Activated T-cell treated with anti-CD3 and anti-CD28 coated beads for 4 hours (primary cell): ENCODE measurements at places on chromosomes 5 and 9.

DNA sequence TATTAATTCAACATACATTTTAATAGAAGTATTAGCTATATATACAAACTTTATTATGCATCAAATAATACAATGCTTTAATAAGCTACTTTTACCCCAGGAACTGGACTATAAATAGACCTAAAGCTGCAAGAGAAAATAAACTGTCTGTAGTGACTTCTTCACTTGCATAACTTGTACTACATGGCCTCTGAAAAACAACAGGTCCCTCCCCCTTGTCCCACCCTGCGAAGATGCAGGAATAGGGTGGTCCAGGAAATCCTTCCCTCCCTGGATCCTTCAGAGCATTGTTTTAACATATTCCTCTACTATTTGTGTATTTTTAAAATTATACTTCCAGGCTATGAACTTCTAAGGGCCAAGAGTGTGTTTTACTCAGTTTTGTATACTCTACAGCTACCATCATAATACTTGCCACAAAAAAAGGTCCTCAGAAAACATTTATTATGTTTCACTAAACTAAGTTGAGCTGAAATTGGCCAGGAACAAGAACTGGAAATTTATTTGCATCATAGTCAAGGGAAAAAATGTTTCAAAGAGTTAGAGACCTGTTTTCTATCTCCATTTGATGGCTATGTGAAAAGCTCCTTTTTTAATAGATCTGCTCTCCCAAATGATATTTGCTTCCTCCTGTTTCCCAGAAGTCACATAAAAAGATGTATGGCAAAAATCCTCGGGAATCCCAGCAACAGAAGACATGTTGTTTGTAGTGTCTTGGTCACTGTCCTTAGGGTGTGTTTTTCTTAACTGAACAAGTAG, 15.2 kb upstream of the SELENOP start:
- no peak for DNase-seq

DNA sequence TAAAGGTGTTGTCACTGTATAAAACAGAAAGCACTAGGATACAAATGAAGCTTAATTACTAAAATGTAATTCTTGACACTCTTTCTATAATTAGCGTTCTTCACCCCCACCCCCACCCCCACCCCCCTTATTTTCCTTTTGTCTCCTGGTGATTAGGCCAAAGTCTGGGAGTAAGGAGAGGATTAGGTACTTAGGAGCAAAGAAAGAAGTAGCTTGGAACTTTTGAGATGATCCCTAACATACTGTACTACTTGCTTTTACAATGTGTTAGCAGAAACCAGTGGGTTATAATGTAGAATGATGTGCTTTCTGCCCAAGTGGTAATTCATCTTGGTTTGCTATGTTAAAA, 43.8 kb downstream of the NDFIP1 start:
- no peak for DNase-seq

DNA sequence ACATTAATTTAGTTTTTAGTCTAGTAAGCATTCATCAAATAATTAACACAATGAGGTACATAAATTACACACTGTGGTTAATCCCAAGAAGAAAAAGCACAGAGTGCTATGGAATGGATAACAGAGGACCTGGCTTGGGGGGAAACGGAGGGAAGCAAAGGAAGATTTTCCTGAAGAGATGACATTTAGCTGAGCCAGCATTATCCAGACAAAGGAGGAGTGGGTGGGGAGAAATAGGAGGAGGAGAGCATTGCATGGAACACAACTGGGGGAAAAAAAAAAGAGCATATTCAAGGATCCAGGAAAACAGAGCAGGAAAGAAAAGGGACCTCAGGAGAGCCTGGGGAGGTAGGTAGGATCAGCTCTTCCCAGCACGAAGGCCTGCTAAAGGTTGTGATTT, 170.8 kb downstream of the DNAH5 start:
- DNase-seq = no peak

DNA sequence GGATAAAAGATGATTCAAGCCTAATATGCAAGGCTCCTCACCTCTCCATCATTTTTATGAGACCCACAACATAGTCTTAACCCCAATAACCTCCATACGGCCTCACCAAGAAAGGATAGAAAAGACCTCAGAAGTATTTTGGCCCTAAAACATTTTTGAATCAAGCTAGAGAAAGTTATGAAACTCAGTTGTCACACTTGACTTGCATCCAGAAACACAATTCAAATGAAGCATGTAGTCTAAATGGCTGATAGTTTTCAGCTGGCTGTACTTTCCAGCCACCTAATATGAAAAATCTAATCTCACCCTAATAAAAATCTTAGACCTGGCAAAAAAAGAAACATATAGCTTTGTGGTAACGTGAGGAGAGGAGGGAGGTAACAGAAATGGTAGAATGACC, 116.1 kb downstream of the ARL15 start:
- no peak for DNase-seq

- no peak for DNase-seq
Measured at GRCh38 chr5:158538506-158539074, 561.1 kb downstream of the EBF1 start.

DNA sequence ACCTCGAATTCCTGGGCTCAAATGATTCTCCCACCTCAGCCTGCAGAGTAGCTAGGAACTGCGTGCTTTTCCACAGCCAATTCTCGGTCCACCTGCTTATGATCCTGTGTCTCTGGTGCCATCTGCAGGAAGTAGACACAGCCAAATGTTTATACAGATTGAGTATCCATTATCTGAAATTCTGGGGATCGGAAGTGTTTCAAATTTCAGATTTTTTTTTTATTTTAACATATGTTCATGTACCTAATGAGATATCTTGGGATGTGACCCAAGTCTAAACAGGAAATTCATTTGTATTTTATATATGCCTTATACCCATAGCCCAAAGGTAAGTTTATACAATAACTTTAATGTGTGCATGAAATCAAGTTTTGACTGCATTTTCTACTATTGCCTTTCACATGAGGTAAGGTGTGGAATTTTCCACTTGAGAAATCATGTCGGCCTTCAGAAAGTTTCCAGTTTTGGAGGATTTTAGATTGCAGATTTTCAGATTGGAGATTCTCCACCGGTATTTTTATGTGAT, 89.5 kb downstream of the ESM1 start:
- no peak for DNase-seq

- no peak for DNase-seq
Measured at GRCh38 chr5:157038568-157039187, 20.2 kb downstream of the HAVCR1 start.
